Stimulated activated CD4-positive, alpha-beta T cell treated with anti-CD3 and anti-CD28 coated beads, Interleukin-12 subunit alpha, Interleukin-12 subunit beta, amount 100 ng/mL, for 4 hours (primary cell): ENCODE measurements at places on chromosomes 6 and 20.

- no peak for DNase-seq
These were observed 16.7 kb downstream of the ANKRD66 start for GRCh38 chr6:46763466-46763865.

GRCh38 chr6:56933650-56934049 lies 21.3 kb upstream of the BEND6 start:
- DNase-seq, result no peak

DNA sequence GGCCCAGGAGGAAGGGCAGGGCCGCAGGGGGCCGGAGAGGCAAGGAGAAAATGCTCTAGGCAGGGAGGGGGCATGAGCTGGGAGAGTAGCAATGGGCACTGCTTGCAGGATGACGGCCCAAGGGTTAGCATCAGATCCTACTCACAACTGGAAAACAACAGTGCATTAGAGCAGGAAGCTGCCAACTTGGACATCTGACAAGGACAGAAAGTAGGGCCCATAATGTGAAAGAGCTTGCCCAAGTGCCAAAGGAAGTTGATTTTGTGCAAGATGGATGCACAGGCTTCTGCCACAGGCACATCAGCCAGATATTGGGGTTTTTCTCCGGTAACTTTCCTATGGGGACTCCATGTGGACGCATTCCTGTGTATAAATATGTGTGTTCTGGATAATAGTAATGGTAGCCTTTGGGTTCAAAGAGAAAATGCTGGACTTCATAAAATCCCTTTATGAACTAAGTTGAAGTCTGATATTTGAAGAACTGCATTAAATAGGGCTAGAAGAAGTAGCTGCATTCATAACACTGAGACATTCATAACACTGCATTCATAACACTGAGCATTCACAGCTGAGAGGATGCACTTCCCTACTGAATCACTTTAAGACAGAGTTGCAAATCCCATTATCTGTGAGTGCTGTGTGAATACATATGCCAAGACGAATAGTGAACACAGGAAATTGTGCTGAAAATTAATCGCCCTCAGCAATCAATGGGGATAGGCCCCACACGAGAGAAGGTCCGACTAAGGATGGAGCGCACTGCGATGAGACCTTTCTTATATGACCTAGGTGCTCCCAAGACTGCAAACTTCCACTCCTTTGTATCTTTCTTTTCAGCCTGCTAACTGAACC lies 235.6 kb upstream of the PRDM1 start:
- no peak for DNase-seq

- DNase-seq, result no peak
These were observed 79.0 kb downstream of the SAMD3 start for GRCh38 chr6:130143709-130144108.

GRCh38 chr6:109024368-109024767 lies 70.3 kb downstream of the SESN1 start:
- DNase-seq, result no peak
